Thymus (tissue), 14 donors: ENCODE measurements at places on chromosomes 7 and 10.

- DNase-seq, result no peak
Observed at GRCh38 chr10:130961506-130962239, 349.8 kb downstream of the TCERG1L start.

- no peak for DNase-seq
Observed at GRCh38 chr7:156703773-156704482, 63.4 kb downstream of the RNF32 start.

- DNase-seq, result no peak
Observed at GRCh38 chr10:10617686-10618085, 400.0 kb upstream of the CELF2 start.

DNA sequence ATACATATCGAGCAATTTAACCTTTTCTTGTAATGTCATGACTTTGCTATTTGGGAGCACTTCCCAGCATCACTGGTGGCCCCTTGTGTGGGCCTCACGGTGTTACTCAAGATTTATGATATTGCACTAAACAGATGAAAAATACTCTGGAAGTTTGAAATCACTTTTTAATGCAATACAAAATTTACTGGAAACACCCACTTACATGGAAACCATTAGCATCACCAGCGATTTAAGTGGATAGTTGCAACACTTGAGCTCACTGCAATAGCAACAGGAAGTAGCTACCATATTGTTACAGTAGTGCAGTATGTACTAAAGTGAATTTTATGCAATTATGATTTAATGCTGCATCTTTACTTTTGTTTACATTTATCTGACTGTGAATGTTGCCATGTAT lies 184.4 kb downstream of the MDFIC start:
- no peak for DNase-seq

- DNase-seq, result no peak
Observed at GRCh38 chr10:13087986-13088618, 11.9 kb upstream of the OPTN start.

GRCh38 chr10:4511509-4511908 lies 314.5 kb upstream of the AKR1E2 start:
- no peak for DNase-seq

- DNase-seq, result no peak
Observed at GRCh38 chr7:155680864-155681263, 36.4 kb downstream of the RBM33 start.

DNA sequence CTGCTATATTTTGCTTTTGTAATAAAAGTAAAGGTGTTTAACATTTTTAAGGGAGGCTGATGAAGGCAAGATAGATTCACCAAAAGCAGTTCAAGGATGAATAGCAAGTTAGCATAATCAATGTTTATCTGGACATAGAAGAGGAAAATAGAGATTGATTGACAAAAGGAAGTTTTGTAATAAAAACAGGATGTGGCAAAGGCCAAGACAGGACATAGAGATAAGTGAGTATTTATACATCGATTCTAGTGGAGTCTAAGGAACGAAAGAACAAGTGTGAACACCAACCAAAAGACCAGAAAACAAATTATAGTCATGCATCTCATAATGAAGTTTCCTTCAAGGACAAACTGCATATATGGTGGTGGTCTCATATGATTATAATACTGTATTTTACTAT lies 123.8 kb downstream of the CCDC71L start:
- DNase-seq, result no peak

GRCh38 chr10:94036766-94037033 lies 43.0 kb downstream of the PLCE1 start:
- no peak for DNase-seq
